ENCODE measurements at places on chromosomes 7 and 10. TPM values are rescaled to one million over a fixed set of nuclear protein-coding genes. Genes with fewer than 3 reads are reported as not detected.

TAC1 gene
- not detected for total RNA-seq

ITPRID1 gene
- 0.17 TPM for total RNA-seq

HHEX gene
- total RNA-seq = 19.7 TPM

CTAGE8 gene
- total RNA-seq = 1.5 TPM

ZFYVE27 gene
- 30.0 TPM for total RNA-seq

SEMA3C gene
- total RNA-seq = 30.7 TPM

DNA sequence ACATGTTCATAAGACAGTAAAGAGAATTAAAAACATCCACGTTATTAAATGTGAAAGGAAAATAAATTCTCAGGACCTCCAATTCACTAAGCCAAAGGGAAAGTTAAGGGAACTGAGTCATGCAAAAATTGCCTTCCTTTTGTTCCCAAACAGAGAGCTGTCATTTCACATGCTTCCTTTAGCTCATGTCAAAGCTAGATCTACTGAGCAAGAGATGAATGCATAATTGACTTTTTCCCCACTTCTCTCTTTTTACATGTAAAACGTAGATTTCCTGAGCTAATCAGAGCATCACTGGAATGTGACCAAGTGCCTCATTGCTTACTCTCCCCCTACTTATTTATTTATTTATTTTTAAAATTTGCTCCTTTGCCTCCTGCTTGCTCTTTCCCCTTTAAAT, 129.1 kb upstream of the AMPH start:
- no peak overlapping the region for H3K27ac ChIP-seq
- no peak for DNase-seq
- no peaks in the 10 kb centered on the region for H3K36me3 ChIP-seq

- peak overlapping the region; percentile 59 for H3K4me3 ChIP-seq
- no peaks in the 10 kb centered on the region for H3K27me3 ChIP-seq
- H3K4me1 ChIP-seq = peaks cover 29% of the 10 kb centered on the region
- peak; percentile 38 for DNase-seq
- no peaks in the 10 kb centered on the region for H3K36me3 ChIP-seq
- peak overlapping the region; percentile 87 for H3K27ac ChIP-seq
Observed at GRCh38 chr7:24978843-24979469, 1.0 kb downstream of the OSBPL3 start.

GRCh38 chr7:55593515-55594318, 21.4 kb upstream of the VOPP1 start:
- no peaks in the 10 kb centered on the region for H3K36me3 ChIP-seq
- peaks cover 5% of the 10 kb centered on the region for H3K4me1 ChIP-seq
- H3K27me3 ChIP-seq = no peaks in the 10 kb centered on the region
- peak; percentile 48 for DNase-seq
- no peak overlapping the region for H3K4me3 ChIP-seq

- no peaks in the 10 kb centered on the region for H3K36me3 ChIP-seq
- no peak overlapping the region for H3K4me3 ChIP-seq
- H3K27me3 ChIP-seq = no peaks in the 10 kb centered on the region
Observed at GRCh38 chr10:7251696-7252465, 159.0 kb downstream of the SFMBT2 start.

GRCh38 chr10:97574374-97575126, 2.0 kb downstream of the ANKRD2 start:
- H3K36me3 ChIP-seq = peaks cover 14% of the 10 kb centered on the region
- H3K27me3 ChIP-seq = no peaks in the 10 kb centered on the region

DNA sequence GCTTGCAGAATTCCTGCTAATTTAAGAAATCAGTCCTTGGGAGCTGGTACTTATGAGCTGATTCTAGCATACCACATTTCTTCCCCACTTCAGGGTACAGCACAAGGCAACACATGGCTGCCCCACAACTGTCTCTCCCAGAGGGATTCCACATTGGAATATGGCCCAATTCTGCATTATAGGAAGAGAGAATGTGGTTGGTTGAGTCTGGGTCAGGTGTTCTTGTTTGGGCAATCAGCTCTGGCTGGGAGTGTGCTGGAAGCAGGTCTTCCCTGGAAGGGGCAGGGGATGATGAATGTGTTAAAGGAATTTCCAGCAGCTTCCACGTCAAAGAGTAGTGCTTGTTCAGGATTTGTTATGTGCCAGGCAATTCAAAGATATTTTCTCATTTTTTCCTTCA, 95.7 kb downstream of the BUB3 start:
- no peaks in the 10 kb centered on the region for H3K27me3 ChIP-seq
- no peak overlapping the region for H3K4me3 ChIP-seq
- H3K27ac ChIP-seq = no peak overlapping the region

DNA sequence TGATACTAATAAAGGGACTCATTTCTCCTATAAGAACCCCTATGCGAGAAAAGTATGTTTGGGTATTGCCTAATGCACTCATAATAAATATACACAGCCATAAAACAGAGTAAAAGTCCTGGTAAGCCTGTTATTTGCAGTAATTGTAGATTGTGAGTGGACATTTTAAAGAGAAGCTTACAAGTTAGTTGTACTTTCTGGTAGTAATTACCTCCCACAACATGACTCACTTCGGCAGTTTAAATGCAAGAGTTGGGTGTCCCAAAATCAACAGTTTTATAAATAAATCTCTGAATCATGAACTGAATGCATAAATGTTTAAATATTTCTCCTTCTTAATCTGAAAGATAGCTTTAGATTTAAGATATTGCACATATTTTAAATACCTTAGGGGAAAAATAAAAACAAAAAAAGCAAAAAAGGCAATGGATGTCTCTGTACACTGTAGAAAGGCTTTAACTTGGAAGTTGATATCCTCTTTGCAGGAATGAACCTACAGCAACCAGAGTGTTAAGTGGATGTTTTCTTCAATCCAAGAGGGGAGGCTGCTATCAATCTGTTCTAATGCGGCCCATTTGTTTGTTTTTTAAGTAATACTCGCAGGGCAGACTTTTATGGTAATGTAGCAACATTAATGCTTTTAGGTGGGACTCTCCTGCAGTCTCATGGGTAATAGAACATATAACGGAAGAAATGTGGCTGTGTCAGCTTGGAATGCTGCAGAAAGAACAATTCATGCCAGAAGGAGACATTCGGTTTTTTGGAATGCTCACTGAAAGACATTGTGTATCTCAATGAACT, 57.3 kb upstream of the ZEB1 start:
- H3K27ac ChIP-seq = no peak overlapping the region
- DNase-seq = no peak
- no peaks in the 10 kb centered on the region for H3K27me3 ChIP-seq
- H3K36me3 ChIP-seq = no peaks in the 10 kb centered on the region
- H3K4me3 ChIP-seq = no peak overlapping the region
- H3K4me1 ChIP-seq = no peaks in the 10 kb centered on the region

DNA sequence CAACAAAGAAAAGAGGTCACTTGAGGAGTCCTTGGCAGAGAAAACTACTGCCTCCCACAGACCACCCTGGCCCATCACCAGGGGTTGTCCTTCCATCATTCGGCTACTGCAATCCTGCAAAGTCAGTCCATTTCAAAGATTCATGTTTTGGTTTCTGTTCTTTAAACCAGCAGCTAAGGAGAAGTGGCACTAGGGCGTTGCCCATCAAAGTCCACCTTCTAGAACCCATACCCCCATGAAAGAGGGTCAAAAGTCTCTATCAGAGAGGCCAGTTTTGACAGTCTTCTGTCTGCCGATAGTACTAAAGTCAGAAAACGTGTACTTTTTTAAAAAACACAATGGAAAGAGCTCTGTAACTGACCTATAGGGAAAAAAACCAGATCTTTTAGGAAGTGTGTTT, 14.4 kb downstream of the CCDC6 start:
- no peaks in the 10 kb centered on the region for H3K36me3 ChIP-seq
- no peak overlapping the region for H3K27ac ChIP-seq
- peaks cover 47% of the 10 kb centered on the region for H3K4me1 ChIP-seq
- H3K4me3 ChIP-seq = no peak overlapping the region

- H3K4me3 ChIP-seq = no peak overlapping the region
- H3K27ac ChIP-seq = no peak overlapping the region
- H3K36me3 ChIP-seq = no peaks in the 10 kb centered on the region
Observed at GRCh38 chr7:23022258-23022769, 8.4 kb upstream of the HYCC1 start.

DNA sequence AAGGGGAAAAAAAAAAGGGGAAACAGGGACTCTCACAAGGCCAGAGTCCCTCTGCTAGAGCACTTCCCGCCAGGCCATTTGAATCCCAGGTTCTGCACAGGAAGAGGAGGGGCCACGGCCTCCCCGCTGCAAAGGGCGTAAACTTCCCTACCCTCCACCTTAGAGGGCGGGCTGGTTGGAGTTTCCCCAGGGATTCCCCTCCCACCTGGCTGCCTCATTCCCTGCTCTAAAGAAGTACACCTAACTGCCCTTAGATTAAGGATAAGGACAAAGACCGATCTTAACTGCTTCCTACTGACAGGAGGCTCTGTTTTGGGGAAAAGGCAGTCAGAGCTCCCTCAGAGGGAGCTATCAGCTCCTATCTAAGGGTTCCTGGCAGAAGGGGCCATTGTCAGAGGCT, 102.0 kb upstream of the ARMC3 start:
- no peak overlapping the region for H3K27ac ChIP-seq
- H3K4me3 ChIP-seq = no peak overlapping the region
- no peaks in the 10 kb centered on the region for H3K27me3 ChIP-seq
- no peaks in the 10 kb centered on the region for H3K36me3 ChIP-seq
